Heart left ventricle (tissue), 16 donors: ENCODE measurements at places on chromosomes 6 and 20. TPM values are rescaled to one million over a fixed set of nuclear protein-coding genes. Genes with fewer than 3 reads are reported as not detected.

DNA sequence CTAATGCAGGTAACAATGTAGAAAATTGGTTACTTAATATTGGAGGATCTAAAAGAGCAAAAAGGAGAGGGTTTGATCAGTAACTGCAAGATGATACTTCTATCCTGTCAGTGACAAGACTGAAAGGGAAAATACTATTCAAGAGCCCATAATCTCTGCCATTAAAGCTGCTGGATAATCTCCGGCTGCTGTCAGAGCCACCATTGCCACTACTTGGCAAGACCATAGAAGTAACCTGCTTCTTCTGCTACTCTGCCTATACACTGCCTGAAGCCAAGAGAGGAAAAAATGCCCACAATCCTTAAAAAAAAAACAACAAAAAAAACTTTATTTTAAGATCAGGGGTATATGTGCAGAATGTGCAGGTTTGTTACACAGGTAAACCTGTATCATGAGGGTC is 386.5 kb upstream of the ID4 start:
- H3K4me3 ChIP-seq: no peak overlapping the region
- DNase-seq: no peak
- H3K4me1 ChIP-seq: no peaks in the 10 kb centered on the region

DNA sequence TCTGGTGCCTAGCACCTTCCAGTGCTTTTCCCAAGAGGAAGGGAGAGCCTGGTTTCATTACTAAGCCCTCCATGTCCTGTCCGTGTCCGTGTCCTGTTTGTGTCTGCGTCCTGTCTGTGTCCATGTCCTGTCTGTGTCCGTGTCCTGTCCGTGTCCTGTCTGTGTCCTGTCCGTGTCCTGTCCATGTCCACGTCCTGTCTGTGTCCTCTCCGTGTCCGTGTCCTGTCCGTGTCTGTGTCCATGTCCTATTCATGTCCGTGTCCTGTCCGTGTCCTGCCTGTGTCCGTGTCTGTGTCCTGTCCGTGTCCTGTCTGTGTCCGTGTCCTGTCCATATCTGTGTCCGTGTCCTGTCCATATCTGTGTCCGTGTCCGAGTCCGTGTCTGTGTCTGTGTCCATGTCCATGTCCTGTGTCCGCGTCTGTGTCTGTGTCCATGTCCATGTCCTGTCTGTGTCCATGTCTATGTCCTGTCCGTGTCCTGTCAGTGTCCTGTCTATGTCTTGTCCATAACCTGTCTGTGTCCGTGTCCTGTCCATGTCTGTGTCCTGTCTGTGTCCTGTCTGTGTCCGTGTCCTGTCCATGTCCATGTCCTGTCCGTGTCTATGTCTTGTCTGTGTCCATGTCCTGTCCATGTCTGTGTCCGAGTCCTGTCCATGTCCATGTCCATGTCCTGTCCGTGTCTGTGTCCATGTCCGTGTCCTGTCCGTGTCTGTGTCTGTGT is 54.4 kb upstream of the BHLHE23 start:
- H3K36me3 ChIP-seq: no peaks in the 10 kb centered on the region
- no peak overlapping the region for H3K27ac ChIP-seq
- H3K4me3 ChIP-seq: no peak overlapping the region
- H3K27me3 ChIP-seq: peaks cover 68% of the 10 kb centered on the region

DNA sequence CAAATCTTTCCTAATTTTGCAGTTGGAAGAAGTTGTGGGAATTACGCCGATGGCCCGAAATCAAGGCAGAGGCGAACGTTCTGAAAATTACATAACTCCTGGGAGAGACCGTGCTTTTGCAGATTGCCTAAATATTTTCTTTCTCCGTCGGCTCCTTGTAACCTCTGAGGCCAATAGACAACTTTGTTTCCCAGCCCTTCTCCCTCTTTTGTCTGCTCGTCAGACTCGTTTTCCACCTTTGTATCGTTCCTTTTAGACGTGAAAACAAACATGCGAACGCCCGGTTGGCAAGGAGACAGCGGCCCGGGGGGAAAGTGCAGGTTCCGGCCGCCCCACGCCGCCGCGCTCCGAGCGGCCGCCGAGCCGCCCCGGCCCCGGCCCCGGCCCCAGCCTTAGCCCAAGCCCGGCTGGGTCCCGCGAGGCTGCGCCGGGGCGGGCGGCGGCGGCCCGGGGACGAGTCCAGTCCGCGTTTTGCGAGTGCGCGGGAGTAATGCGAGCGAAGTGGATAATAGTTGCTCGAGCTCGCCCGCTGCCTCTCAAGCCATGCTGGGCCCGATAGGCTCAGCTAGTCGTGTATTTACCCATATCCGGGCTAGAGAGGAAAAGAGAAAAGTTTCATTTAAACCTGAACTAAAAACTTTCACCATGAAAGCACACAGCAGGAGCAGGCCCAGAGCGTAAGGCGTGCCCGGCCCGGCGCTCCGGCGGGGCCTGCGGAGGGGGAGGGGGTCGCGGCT is at the start of gene ARID1B:
Gene ARID1B, plus strand, starts transcription at position 539 of the 737 bp plus-strand sequence. CDS start 303 bp downstream, outside the sequence.
- H3K36me3 ChIP-seq: no peaks in the 10 kb centered on the region
- DNase-seq: peak; percentile 87
- H3K4me1 ChIP-seq: peaks cover 32% of the 10 kb centered on the region
- H3K4me3 ChIP-seq: peak within 1 kb of the TSS; percentile 67
- no peaks in the 10 kb centered on the region for H3K27me3 ChIP-seq
- H3K27ac ChIP-seq: peak within 1 kb of the TSS; percentile 97

- peak overlapping the region; percentile 99 for H3K27ac ChIP-seq
- peaks cover 37% of the 10 kb centered on the region for H3K4me1 ChIP-seq
- H3K36me3 ChIP-seq: peaks cover 7% of the 10 kb centered on the region
Observed at GRCh38 chr6:111483736-111484632, 966 bp upstream of the REV3L start.

DNA sequence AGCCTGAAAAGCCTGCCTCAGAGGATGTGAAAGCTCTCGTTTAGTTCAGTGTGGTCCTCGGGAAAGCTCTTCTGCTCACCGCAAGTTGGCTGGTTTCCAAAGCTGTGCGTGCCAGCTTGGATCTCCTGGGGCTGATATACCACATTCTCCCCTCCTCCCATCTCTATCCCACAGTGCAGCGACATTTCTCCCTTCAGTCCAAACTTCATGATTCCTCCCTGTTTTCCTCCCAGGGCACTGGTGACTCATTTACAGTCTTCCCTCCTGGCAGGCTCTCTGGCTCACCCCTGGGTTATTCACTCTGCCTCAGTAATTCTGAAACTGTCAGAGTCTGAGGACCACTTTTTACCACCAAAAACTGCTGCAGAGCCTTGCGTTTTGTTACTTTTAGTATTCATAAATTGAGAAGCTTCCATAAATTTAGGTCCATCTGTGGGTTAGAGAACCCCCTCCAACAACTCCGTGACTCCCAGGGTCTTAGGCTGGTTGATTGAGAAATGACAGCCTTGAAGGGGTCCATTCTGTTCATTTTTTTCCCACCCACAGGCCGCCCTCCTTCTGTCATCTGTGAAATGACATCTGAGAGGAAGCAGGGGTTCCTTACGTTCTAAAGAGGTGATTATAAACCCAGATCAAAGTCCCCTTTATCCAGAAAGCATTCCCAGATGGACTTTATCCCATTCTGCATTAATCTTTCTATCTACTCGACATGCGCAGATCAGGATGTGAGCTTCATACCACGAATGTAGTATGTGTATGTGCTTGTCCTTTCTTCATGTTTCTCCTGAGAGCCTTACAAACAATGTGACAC is 6.1 kb downstream of the TRIM10 start:
- H3K27me3 ChIP-seq: no peaks in the 10 kb centered on the region
- H3K36me3 ChIP-seq: no peaks in the 10 kb centered on the region
- H3K4me1 ChIP-seq: peaks cover 13% of the 10 kb centered on the region

GRCh38 chr6:142763205-142763604 is 181.8 kb downstream of the HIVEP2 start:
- peaks cover 9% of the 10 kb centered on the region for H3K4me1 ChIP-seq
- no peak overlapping the region for H3K4me3 ChIP-seq
- peaks cover 71% of the 10 kb centered on the region for H3K36me3 ChIP-seq
- no peak for DNase-seq
- no peaks in the 10 kb centered on the region for H3K27me3 ChIP-seq

The SLC22A1 gene
- polyA plus RNA-seq: 0.23 TPM

GRCh38 chr6:15990179-15990578 is 138.7 kb upstream of the MYLIP start:
- H3K27ac ChIP-seq: no peak overlapping the region
- no peak for DNase-seq
- H3K4me3 ChIP-seq: no peak overlapping the region
- no peaks in the 10 kb centered on the region for H3K36me3 ChIP-seq

DNA sequence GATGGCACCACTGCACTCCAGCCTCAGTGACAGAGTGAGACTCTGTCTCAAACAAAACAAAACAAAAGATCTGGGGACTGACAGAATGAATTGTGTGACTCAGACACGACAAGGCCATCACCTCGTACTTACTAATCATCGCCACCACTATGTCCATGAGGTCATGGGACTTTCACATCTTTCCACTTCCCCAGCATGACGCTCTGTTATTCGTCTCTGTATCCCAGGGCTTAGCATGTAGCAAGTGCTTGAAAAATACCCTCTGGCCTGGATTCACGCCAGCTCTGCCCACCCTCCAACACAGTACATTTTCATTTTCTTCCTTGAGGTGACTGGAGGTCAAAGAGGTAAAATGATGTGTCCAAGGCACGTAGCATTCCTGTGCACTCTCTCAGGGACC is 27.8 kb downstream of the FGD2 start:
- H3K27ac ChIP-seq: no peak overlapping the region
- H3K36me3 ChIP-seq: no peaks in the 10 kb centered on the region
- H3K4me3 ChIP-seq: no peak overlapping the region
- DNase-seq: no peak
- no peaks in the 10 kb centered on the region for H3K4me1 ChIP-seq
- H3K27me3 ChIP-seq: no peaks in the 10 kb centered on the region

The CLVS2 gene
- polyA plus RNA-seq: 0.01 TPM

The MAK gene
- polyA plus RNA-seq: not detected

DNA sequence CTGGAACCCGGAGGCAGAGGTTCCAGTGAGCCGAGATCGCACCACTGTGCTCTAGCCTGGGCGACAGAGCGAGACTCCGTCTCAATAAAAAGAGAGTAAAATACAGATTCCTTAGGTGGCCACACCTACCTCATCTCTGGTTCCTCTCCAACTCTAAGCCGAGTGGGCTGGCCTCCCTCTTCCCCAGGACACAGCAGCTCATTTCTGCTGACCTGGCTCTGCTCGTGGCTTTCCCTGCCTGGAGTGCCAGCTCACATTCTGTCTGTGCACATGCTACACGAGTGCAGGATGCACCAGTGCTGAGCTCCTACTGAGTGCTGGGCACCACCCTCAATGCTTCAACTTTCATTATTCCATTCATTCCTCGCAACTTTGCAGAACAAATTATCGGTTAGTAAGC is 28.8 kb downstream of the EFCAB8 start:
- no peak overlapping the region for H3K4me3 ChIP-seq
- no peaks in the 10 kb centered on the region for H3K36me3 ChIP-seq
- no peak for DNase-seq
- no peaks in the 10 kb centered on the region for H3K4me1 ChIP-seq
- no peaks in the 10 kb centered on the region for H3K27me3 ChIP-seq

DNA sequence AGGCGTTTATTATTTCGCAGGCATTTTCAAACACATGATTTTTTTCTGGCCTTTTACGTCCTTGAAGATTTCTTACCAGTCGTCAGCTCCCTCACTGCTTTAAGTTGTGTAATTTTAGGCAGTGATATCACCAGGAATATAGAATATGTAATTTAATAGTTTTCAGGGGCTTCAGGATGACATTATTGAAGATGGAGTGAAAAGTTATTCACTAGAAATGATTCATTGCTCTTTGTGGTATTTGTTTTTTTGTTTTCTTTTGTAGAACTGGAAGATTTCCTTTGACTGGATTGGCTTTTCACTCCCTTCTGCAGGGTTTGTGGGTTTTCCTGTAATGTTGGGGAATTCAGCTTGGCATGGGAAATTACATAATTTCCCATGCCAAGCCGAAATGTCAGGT is 2.0 kb downstream of the LRRC1 start:
- H3K4me3 ChIP-seq: no peak overlapping the region
- DNase-seq: no peak
- H3K36me3 ChIP-seq: no peaks in the 10 kb centered on the region

- H3K4me1 ChIP-seq: peaks cover 15% of the 10 kb centered on the region
- H3K4me3 ChIP-seq: no peak overlapping the region
- peaks cover 88% of the 10 kb centered on the region for H3K36me3 ChIP-seq
- no peaks in the 10 kb centered on the region for H3K27me3 ChIP-seq
- DNase-seq: peak; percentile 67
Observed at GRCh38 chr20:31560094-31560745, 44.9 kb upstream of the ID1 start.

GRCh38 chr6:126738641-126739040 is 379.8 kb upstream of the RSPO3 start:
- H3K4me1 ChIP-seq: no peaks in the 10 kb centered on the region
- no peaks in the 10 kb centered on the region for H3K27me3 ChIP-seq
- H3K4me3 ChIP-seq: no peak overlapping the region
- no peaks in the 10 kb centered on the region for H3K36me3 ChIP-seq

DNA sequence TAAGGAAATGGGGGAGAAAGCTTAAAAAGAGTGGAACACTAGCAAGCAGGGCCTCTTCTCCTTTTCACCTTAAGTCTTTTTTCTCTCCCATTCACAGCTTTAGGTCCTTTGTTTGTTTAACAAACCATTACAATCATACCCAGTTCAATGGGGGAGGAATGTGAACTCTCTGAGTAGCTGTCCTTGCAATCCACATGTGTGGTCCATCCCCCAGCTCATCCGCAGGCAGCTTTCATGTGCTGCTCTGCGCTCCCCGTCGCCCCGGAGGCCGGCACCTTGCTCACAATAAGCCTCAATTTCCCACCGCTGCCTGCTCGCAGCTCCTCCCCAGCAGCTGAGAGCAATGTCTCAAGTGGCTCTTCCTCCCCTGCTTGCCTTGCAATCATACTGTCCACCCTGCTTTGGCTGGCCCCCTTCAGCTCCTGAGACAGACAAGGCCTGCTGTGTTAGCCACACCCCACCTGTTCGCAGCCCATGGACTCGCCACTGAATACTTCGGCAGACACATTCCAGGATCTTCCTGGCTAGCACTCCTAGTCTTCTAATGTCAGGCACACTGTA is 49.1 kb downstream of the PLAGL1 start:
- no peaks in the 10 kb centered on the region for H3K27me3 ChIP-seq
- H3K4me3 ChIP-seq: no peak overlapping the region
- H3K36me3 ChIP-seq: peaks cover 6% of the 10 kb centered on the region
- H3K4me1 ChIP-seq: peaks cover 21% of the 10 kb centered on the region
- DNase-seq: no peak

- no peaks in the 10 kb centered on the region for H3K36me3 ChIP-seq
- no peak for DNase-seq
- no peak overlapping the region for H3K4me3 ChIP-seq
- H3K27me3 ChIP-seq: no peaks in the 10 kb centered on the region
- H3K27ac ChIP-seq: no peak overlapping the region
Observed at GRCh38 chr6:137387096-137387764, 107.0 kb downstream of the OLIG3 start.

The GSTA2 gene
- polyA plus RNA-seq: not detected

The TMC2 gene
- polyA plus RNA-seq: not detected

GRCh38 chr20:24578567-24579415 is 109.4 kb downstream of the SYNDIG1 start:
- no peak overlapping the region for H3K4me3 ChIP-seq
- H3K4me1 ChIP-seq: no peaks in the 10 kb centered on the region
- DNase-seq: no peak
- H3K27ac ChIP-seq: no peak overlapping the region
- no peaks in the 10 kb centered on the region for H3K27me3 ChIP-seq
- no peaks in the 10 kb centered on the region for H3K36me3 ChIP-seq
